ENCODE measurements at places on chromosomes 12 and 14.

- no peak overlapping the region for H3K27ac ChIP-seq
- H3K4me3 ChIP-seq, result no peak overlapping the region
- H3K4me1 ChIP-seq, result no peaks in the 10 kb centered on the region
Measured at GRCh38 chr14:21712036-21712435, 38.4 kb upstream of the OR4E1 start.

DNA sequence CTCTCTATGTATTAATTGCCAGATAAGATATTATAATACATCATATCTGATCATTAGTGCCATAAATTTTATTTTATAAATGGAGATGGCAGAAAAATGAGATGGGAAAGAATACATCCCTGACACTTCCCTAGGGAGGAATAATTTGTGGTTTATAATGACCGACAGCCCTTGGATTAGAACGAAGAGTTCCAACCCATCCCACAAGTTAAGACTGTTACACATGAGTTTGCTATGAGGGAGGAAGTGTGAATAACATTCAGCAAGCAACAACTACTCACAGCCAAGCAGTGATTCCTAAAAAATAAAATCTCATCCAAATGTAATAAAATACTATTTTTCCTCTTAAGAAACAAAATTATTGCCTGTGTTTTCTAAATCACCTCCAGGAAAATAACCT lies 299.0 kb downstream of the CCDC91 start:
- H3K27ac ChIP-seq, result no peak overlapping the region
- H3K4me3 ChIP-seq, result no peak overlapping the region
- no peak for DNase-seq

DNA sequence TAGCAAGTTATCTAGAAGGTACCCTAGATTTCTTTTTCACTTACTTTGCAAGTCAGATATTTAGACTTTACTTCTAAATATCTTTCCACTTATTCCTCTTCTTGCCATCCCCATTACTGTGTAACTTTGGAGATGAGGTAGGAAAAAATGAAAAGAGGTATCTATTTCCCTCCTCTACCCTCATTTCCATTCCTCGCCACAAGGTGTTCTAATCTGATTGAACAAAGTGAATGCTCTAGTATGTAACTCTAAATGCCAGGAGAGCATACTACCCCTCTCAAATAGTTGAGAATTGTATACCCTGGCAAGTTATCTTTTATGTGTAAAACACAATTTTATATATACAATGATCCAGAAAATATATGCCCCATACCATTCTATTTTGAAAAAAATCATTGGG lies 1.7 kb upstream of the LDHB start:
- H3K4me1 ChIP-seq, result no peaks in the 10 kb centered on the region
- H3K27ac ChIP-seq, result no peak overlapping the region
- no peaks in the 10 kb centered on the region for H3K27me3 ChIP-seq
- DNase-seq, result no peak

DNA sequence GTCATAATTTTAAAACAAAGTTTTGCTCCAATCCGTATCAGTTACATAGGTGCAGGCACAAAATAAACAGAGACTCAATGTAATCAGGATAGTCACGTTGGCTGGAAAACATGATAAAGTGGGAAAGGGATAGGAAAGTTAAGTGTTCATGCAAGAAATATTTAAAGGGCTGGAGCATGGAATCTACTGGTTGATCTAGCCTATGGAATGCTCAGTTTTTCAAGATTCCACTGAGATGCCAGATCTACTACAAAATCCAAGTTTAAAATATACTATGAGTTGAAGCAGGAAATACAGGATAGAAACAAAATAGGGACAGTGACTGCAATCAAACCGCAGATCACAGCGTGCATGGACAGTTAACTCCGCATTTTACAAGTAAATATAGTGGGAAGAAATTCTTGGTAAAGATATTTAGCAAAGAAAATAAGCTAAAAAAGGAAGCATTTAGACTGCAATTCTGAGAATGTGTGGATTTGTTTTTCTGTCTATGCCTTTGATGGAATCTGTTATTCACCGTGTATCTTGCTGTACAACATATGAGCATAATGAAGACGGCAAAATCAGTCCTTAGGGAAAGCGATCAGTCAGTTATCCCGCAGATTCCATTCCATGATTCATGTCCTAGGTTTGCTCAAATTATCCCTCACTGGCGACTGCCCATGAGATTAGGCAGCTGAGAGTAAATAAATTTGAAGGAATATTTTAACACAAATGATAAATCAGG lies 1044.3 kb downstream of the FLRT2 start:
- no peak overlapping the region for H3K4me3 ChIP-seq
- H3K27ac ChIP-seq, result no peak overlapping the region
- no peaks in the 10 kb centered on the region for H3K36me3 ChIP-seq

DNA sequence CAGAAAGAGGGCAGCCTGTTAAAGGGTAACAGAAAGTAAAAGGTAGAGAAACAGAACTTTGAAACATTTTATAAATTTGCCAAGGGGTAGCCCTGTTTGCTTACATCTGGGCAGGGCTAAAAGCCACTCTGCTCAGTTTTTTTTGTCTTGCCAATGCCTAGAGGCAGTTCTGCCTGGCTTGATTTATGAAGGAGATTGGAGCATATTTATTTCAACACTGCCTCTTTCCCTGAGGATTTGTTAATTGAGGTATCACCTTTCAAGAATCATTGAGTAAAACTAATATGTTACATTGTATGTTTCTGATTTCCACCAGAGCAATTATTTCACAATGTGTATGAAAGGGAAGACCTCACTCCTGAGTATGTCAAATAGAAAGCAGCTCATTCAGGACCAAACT lies 160.8 kb downstream of the GXYLT1 start:
- H3K27ac ChIP-seq, result no peak overlapping the region
- H3K27me3 ChIP-seq, result no peaks in the 10 kb centered on the region
- H3K4me1 ChIP-seq, result no peaks in the 10 kb centered on the region

Data from H9 (cell line).